Stomach (tissue), 19 donors: ENCODE measurements at places on chromosomes 11 and 22.

GRCh38 chr11:36150986-36151385 is 138.2 kb downstream of the COMMD9 start:
- no peak for DNase-seq

DNA sequence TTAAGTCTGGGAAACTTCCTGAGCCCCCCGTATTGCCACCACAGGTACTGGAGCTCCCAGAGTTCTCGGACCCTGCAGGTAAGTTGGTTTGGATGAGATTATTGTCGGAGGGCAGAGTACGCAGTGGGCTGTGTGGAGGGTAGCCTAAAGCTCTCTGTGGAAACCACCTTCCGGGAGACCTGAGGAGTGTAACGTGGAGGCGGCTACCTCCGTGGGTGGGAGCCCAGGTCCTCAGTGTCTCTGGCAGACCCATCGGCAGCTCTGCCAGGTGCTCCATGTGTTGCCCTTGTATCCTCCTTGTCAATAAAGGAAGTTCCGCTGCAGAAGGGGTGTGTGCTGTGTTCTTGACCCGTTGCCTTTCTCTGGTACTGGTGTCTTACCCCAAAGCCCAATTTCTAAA is 61.4 kb downstream of the SYT13 start:
- no peak for DNase-seq

- DNase-seq = peak; percentile 21
Observed at GRCh38 chr11:198236-198806, 5.4 kb downstream of the SCGB1C1 start.

DNA sequence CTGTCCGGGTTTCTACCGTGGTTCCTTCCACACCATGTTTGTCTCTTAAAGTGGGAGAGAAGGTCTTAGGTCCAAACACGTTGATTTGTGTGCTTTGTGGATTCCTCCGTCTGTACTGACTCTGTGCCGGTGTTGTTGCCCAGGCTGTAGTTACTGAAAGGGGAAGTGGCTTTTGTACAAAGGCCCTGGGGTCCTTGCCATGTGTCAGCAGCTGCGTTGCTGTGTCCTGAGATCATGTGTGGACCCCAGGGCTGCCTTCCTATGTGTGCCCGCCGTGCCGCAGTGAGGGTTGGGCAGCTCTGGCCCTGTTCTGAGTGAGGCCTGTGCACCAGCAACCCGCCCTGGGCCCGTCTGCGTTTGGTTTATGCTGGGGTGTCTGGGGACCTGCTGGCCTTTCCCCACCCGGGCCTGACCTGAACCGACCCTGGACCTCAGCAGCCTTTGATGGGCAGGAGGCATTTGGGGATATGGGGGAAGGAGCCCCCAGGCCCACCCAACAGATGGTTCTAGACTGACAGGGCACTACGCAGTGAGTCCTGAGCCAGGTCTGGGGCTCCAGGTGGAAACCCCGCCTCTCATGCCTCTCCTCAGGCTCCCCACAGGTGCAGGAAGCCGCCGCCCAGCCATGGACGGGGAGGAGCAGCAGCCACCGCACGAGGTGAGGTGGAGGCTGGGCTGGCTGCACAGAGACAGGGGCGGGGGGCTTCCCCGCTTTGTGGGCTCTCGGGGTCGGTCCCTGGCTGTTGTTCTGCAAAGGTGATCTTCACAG is 6.9 kb downstream of the TRABD start:
- DNase-seq = no peak

DNA sequence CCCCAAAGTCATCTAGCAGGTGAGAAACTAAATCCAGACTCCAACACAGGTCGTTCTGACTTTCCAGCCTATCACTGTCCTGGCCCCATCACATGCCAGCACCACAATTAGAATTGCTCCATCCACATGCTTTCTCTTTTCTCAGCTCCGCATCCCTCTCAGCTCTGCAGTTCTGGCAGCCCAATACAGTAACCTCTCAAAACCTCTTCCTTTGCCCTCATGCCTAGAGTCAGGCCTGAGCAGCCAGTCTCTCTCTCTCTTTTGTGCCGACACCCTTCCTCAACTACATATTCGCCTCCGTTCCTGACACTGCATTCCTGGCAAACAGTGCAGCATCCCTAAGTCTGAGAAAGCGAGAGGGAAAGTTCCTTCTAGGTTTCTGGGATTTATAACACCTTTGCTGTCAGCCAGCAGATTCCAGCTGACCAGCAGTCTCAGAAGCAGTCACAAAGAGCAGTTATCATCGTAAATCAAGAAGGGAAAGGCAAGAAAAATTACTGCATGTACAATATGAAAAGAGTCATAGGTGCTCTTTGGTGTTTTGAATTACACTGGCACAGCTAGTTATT is 258.0 kb downstream of the FAT3 start:
- DNase-seq = no peak

- DNase-seq = no peak
Observed at GRCh38 chr11:13215149-13215548, 62.4 kb upstream of the BMAL1 start.
